AG09319 (cell line): ENCODE measurements at places on chromosomes 1 and 21.

DNA sequence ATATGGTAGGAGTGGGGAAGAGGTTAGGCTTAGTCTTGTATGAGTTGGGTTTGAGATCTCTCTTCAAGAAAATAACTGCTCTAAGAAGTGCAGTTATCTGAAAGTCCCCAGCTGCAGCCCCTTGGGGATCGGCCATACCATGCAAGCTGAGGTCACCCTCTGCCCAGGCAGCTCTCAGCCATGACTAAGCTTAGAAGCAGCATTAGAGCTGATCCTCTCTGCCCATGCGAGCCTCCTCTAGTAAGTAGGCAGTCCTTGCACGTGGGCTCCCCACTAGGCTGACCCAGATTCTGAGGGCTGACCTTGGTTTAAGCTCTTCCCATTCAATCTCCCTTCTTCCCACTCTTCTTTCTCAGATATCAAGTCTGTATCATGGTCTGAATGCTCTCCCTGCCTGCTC lies 121.0 kb upstream of the UBE2U start:
- no peak for DNase-seq

GRCh38 chr1:12415038-12415466 lies 185.2 kb downstream of the VPS13D start:
- DNase-seq = no peak

DNA sequence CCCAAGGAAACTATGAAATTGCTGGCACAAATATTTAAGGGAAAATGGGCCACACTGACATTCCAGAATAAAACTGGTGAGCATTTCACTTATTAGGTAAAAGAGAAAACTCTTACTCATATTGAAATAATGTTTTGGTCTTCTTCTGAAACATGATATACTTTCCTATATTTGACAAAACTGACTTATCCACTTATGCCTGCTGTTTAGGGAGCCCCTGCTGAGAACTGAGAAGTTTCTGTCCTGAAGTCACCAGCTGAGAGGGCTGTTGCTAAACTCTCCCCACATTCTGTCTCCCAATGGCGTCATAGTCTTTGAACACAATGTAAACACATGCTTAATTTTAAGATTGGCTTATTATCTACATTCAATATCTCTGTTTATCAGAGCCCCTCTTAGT lies 46.8 kb upstream of the ZC3H11B start:
- no peak for DNase-seq

GRCh38 chr1:118143831-118144230 lies 41.2 kb downstream of the SPAG17 start:
- no peak for DNase-seq

DNA sequence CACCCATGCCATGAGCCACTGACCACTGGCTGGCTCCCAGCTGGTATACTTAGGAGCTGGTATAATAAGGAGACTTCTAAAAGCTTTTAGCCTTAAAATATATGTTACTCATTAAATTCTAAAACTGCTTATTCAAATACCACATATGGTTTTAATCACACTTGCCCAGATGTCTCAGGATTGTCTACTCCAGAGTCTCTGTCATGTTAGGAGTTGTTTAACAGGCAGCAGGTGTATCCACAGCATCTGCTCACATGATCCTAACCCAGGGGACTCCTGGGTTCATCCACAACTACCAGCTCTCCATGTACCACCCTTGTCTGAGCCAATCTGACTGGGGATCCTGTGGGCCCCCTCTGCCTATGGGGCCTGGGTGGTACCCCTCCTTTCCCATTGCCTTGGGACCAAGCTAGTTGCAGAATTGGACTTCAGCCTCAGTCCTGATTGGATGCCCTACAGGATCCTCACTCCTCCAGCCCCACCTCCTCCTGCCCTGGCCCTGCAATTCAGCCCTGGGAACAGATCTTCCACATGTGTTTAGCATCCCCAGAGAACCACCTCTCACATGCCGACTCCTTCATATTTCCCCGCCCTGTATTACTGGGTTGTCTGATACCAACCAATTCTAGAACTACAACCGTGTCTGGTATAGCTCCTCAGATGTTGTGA lies 61.3 kb downstream of the BCAR3 start:
- DNase-seq = no peak

DNA sequence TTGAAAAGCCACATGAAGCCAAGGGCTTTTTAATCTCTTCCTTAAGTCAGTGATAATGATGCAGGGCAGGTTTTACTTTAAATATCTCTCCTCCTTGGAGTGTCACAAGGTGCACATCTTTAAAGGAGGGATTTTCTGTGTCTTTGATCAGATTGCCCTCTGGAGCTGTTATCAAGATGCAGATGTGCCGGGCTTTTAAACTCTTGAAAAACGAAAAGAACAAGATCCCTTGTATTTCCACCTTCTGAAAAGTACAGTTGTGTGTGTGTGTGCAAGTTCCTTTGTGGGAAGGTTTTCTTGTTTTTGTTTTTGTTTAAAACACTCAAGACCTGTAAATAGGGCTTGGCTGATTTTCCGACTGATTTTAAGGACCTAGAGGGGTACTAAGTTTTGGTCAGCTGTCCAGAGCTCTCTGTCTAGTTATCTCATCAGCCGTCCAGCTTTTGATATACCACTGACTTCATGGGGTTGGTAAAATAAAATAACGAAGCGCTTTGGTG lies 1.6 kb downstream of the MARK1 start:
- no peak for DNase-seq

GRCh38 chr1:221701570-221702186 lies 40.2 kb downstream of the DUSP10 start:
- no peak for DNase-seq

DNA sequence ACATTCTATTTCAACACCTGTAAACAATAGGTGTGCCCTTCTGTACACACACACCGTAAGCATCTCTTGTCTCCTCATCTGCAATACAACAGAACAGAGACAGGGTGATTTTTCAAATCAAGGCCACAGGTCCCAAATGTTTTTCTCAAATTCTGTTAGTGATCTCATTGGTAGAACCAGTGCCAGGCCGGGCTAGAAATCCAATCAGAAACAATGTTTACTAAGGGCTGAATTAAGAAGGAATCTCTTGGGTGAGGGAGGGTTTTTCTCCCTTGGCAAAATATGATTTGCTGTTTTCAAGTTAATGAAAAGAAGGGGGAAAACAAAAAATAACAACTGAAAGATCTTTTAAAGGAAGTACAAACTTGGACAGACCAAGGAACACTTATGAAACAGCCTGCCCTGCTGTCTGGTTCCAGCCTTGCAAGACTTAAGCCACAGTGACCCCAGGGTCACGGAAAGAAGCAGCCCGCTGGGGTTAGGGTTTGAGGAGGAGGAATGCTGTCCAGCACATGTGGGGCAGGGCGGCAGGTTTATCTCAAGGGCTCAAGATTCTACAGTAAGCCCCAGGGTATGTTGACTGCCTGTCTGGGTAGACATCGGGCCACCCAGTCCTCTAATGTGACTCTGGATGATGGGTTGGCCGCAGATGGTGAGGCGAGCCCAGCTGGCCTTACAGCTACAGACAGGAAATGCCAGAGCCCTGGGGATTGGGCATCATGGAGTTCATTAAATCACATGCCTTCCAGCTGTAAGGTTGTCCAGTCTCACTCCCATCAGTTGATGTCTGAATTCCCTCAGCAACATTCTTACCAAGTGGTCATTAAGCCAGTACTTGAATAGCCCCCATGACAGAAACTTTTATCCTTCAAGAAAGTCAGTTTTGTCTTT lies 73.3 kb upstream of the SLC44A3 start:
- no peak for DNase-seq

DNA sequence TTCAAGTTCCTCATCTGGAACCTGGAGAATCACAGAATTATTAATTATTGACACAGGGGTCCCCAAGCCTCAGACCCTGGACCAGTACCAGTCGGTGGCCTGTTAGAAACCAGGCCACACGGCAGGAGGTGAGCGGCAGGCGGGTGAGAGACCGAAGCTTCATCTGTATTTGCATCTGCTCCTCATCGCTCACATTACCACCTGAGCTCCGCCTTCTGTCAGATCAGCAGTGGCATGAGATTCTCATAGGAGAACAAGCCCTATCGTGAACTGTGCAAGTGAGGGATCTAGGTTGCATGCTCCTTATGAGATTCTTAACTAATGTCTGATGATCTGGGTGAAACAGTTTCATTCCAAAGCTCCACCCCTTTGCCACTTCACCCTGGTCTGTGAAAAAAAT lies 125.9 kb downstream of the C1orf21 start:
- DNase-seq = no peak

DNA sequence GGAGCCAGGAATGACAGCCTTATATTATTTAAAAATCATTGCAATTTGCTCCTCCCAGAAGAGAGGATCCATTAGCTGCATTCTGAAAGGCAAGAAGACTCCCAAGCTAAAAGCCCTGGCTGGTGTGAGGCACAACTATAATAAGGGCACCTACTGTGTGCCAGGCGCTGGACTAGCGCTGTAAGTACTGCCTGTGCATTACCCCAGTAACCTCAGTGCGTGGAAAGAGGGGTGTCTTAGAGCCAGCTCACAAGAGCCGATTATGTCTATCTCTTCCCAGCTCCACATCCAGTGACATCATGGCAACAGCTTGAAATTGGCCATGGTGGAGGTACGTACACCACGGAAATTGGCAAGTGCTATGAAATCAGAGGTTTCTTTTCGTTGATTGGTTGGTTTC lies 141.7 kb upstream of the IRF2BP2 start:
- DNase-seq = no peak

DNA sequence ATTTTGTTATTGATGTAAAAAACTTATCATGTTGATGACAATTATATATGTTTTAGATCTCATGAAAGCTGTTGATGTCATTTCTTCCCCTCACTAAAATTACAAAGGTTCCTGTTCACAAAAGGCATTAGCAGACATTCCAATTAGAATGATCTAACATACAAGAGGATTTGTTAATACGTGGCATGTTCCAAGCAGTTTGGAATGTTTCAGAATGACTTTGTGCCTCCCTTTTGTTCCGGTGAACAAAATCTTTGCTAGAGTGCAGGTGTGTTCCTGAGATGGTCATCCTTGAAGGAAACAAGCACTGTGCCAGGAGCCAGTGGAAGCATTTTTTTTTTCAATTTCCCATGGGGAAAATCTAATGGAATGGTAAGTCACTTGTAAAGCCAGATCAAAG lies 108.0 kb upstream of the KCTD3 start:
- no peak for DNase-seq

GRCh38 chr1:212188599-212189351 lies 96.4 kb upstream of the PPP2R5A start:
- no peak for DNase-seq

- DNase-seq = no peak
Observed at GRCh38 chr1:46131093-46131492, 1.3 kb downstream of the PIK3R3 start.

GRCh38 chr1:67359592-67359991 lies 51.9 kb downstream of the IL12RB2 start:
- no peak for DNase-seq

DNA sequence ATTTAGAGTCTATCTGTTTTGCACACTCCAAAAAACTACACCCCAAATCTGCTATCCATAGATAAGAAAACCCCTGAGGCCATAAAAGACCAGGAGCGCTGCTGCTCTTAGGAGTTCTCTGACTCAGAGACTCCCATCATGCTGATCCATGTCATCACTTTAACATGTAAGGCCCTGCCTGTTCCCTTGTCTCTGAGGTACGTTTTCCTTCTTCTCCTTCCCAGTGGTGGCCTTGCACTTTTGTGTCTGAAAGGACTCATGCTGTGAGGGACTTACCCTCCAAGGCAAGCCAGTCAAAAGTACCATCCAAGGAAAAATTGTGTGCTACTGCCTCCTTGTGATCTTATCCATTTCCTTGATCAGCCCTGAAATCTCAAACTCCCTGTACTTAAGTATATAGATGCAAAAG lies 427.4 kb upstream of the NCAM2 start:
- no peak for DNase-seq

- DNase-seq = no peak
Observed at GRCh38 chr1:225526878-225527277, 99.0 kb upstream of the LBR start.

DNA sequence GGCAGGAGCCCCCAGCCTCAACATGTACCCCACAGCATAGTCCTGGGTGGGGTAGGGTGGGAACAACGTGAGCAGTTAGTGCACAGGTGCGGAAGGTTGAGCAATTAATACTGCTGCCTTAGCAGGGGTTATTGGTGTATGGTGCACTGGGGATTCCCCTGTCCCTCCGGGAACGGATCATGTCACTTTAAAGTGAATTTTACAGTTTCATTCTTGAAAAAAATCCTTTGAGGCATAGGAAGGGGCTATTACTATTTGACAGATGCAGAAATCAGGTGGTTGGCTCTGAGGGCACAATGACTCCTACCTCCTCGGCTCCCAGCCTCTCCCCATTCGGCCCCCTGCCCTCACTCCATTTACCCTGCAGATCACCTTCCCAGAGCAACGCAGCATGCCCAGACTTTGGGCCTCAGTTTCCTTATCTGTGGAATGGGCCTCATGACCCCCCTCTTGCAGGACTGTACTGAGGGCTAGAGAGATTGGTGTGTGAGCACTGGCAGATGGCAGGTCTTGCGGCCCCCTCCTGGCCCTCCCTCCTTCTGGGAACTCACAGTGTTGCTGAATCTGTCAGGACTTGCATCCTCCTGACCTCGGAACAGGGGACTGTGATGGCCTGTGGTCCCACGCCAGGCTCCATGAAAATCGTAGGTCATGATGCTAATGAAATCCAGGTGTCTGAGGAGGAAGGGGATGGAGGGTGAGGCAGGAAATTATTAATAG lies 5.1 kb upstream of the MYBPH start:
- DNase-seq = no peak

DNA sequence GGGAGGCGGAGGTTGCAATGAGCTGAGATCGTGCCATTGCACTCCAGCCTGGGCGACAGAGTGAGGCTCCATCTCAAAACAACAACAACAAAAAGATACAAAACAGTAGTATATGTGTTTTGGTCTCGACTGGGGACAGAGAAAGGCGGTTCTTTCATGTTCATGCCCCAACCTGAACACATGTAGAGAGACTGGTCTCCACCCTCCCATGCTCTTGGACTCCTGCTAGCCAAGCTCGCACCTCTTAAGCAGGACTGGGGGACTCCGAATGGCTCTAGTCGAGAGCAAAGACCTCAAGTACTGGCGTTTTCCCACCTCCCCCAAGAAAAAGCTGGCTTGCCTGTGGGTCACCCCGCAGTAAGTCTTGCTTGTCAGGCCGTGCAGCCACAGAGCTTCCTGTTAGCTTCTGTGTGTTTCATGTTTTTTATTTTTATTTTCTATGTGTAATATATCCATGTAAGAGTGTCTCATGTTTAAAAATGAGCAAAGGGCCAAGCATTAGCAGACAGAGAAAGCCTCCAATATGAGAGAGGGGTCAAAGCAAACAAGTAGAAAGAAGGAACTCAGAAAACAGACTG lies 91.6 kb downstream of the SCCPDH start:
- no peak for DNase-seq

- DNase-seq = no peak
Observed at GRCh38 chr1:177077006-177077405, 87.5 kb downstream of the ASTN1 start.

GRCh38 chr1:115632251-115633026 lies 9.3 kb upstream of the VANGL1 start:
- no peak for DNase-seq

DNA sequence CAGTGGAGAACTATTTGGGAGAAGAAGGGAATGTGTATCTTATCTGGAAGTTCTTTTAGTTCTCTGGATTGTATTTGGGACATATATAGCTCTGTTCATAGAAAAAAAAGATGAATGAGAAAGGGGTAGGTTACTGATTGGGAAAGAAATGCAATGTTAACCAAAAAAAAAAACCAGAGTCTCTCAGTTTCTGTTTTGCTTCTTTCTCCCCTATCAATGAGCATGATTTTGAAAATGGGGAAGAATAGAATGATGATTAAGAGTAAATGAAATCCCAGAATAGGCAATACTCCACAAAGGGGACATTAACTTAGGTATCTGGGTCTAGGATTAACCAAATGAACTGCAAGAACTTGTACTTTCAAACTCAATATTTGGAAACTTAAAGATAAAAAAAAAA lies 92.9 kb downstream of the RHOU start:
- no peak for DNase-seq

GRCh38 chr1:105700723-105701122 lies 1355.8 kb upstream of the PRMT6 start:
- DNase-seq = no peak
